ENCODE measurements at places on chromosomes 1 and 21. TPM values are rescaled to one million over a fixed set of nuclear protein-coding genes. Genes with fewer than 3 reads are reported as not detected.
A peak's percentile ranks its signal among the peaks of the same experiment; 100 is the strongest.

The CD48 gene
- total RNA-seq: 0.68 TPM

GRCh38 chr1:174963529-174964125, 36.1 kb upstream of the CACYBP start:
- no peaks in the 10 kb centered on the region for H3K36me3 ChIP-seq
- no peaks in the 10 kb centered on the region for H3K27me3 ChIP-seq
- H3K27ac ChIP-seq: peak overlapping the region; percentile 30
- H3K4me1 ChIP-seq: no peaks in the 10 kb centered on the region
- no peak overlapping the region for H3K4me3 ChIP-seq

DNA sequence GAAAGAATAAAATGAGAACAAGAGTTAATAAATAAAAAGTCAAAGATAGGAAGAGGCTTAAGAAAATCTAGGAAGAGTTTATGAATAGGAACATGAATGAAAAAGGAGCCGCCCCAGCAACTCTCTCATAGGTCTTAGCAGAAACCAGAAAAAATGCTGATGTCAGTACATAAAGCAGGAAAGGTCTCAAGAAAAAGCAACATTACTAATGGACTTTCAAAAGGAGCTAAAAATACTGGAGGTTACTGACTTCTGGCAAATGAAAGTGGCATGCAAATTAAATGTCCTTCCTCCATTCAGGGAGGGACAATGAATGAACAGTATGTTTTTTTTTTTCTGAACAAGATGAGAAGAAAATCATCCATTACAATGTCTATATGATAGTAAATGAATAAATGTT, 387.6 kb downstream of the BRINP2 start:
- H3K4me3 ChIP-seq: no peak overlapping the region
- H3K4me1 ChIP-seq: no peaks in the 10 kb centered on the region
- no peaks in the 10 kb centered on the region for H3K36me3 ChIP-seq

- no peaks in the 10 kb centered on the region for H3K4me1 ChIP-seq
- no peak overlapping the region for H3K27ac ChIP-seq
- no peaks in the 10 kb centered on the region for H3K36me3 ChIP-seq
Observed at GRCh38 chr1:41649396-41650027, 165.0 kb upstream of the EDN2 start.

- no peak for DNase-seq
- H3K4me3 ChIP-seq: no peak overlapping the region
- no peaks in the 10 kb centered on the region for H3K36me3 ChIP-seq
- no peaks in the 10 kb centered on the region for H3K27me3 ChIP-seq
- no peaks in the 10 kb centered on the region for H3K4me1 ChIP-seq
Observed at GRCh38 chr1:63946866-63947491, 173.2 kb downstream of the ROR1 start.

DNA sequence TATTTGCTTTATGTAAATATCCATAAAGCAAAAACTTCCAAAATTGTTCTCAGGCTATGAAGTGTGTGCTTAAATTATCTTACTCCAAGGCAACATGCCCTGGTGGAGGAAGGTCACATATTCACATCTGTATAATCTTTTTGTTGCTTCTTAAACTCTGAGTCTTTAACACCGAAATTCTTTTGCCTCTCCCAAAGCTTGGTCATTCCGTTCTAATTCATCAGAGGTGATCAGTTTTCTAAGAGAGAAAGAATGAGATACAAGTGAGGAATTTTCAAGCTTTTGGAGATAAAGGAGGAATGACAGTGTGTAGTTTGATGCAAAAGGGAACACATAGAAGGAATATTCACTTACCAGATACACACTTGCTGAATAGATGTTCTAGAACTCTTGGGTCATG, 561.7 kb downstream of the LTN1 start:
- no peaks in the 10 kb centered on the region for H3K4me1 ChIP-seq
- H3K27ac ChIP-seq: no peak overlapping the region
- no peaks in the 10 kb centered on the region for H3K36me3 ChIP-seq
- H3K27me3 ChIP-seq: no peaks in the 10 kb centered on the region
- no peak overlapping the region for H3K4me3 ChIP-seq

The CDCA8 gene
- total RNA-seq: 0.31 TPM
